ENCODE measurements at places on chromosomes 13 and 19.

GRCh38 chr19:23439623-23440022 is 44.4 kb upstream of the ZNF91 start:
- no peak for DNase-seq

DNA sequence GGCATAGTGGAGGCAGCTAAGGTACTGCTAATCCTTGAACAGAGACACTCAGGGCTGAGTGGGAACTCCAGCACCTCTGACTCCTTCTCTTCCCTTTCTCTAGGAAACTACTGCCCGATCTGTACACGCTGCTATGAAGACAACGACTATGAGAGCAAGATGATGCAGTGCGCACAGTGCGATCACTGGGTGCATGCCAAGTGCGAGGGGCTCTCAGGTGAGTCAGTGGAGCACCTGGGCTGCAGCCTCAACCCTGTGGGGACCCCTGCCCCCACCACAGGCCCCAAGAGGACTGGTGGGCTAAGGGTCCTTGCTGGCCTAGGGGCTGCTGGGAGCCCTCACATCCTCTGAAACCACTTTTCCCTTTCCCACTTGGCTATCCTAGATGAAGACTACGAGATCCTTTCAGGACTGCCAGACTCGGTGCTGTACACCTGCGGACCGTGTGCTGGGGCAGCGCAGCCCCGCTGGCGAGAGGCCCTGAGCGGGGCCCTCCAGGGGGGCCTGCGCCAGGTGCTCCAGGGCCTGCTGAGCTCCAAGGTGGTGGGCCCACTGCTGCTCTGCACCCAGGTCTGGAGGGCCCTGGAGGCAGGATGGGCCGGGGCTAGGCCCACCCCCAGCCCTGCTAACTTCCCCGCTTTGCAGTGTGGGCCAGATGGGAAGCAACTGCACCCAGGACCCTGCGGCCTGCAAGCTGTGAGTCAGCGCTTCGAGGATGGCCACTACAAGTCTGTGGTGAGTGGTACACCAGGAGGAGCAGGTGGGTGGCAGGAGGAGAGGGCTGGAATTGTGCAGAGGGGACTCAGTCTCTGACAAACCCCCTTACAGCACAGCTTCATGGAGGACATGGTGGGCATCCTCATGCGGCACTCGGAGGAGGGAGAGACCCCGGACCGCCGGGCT is 9.5 kb downstream of the KMT2B start:
- no peak for DNase-seq

DNA sequence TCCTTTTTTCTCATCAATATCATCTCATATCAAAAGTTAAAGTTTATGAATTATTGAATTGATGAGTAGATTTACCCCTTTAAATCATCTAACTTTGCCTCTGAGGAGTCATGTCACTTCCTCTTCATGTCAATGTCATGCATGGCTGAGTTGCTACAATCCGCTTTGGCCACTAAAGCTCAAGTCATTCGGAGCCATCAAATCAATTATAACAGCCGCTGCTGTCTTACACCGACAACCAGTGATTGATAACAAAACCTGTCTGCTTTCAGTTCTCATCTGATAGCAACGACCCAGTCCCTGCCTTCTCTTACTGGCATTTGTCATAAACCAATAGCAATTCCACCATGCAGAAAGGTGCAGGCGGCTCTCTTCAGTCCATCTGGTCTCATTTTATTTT is 429.3 kb downstream of the DIAPH3 start:
- DNase-seq, result no peak

DNA sequence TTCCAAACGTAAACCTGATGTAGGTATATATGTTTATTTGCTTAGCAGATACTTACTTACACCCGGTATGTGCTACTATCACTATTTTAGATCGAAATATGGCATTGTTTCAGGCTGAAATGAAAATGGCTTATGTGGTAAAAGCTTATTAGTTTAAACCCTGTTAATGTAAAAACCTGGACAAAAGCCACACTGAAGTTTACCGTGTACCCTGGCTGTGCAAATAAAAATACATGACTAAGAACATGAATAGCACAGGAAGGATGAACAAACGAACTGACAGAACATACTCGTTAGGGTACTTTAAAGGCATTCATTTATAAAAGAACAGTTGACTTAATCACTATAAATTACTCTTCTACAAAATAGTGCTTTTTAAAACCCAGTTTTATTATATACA is 6.6 kb downstream of the CLDN10 start:
- no peak for DNase-seq

DNA sequence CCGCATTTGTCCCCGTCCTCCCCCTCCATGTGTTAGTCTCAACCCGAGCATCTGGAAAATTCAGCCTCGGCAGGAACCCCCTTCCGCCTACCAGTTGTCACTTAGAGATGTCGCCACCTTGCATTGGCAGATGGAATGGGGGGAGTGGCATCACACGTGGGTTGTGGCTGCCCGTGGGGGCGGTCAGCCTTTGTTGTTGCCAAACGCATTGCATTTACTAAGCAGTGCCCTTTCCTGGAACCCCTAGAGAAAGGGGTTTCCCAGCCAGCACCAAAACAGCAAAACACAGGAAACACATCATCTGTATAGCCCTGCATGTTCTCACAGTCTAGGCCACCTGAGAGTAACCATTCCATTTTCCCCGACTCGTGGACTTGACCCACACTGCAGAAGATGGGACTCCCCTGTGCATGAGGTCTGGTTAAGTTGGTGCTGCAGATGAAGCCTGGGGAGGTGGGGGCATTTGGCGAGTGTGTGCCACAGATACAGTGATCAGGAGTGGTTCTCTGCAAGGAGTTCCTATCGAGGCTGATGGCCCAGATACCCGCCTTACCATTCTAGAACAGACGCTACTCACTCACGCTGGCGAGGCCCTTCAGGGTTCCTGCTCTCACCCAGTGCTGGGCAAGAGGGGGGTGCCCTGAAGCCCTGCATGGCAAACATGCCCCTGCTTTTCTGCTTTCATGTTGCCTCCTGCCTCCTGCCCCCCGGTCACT is 38.3 kb downstream of the TMED1 start:
- no peak for DNase-seq

GRCh38 chr19:42635233-42635539 is 40.5 kb upstream of the CEACAM8 start:
- no peak for DNase-seq

GRCh38 chr13:74024314-74024713 is 109.9 kb downstream of the KLF12 start:
- DNase-seq, result no peak

- peak; percentile 88 for DNase-seq
These were observed 7.6 kb downstream of the CAPN12 start for GRCh38 chr19:38736413-38737280.

- DNase-seq, result no peak
These were observed 230.7 kb downstream of the NDFIP2 start for GRCh38 chr13:79711631-79712030.

- no peak for DNase-seq
These were observed 42.7 kb downstream of the SLAIN1 start for GRCh38 chr13:77740097-77740735.

DNA sequence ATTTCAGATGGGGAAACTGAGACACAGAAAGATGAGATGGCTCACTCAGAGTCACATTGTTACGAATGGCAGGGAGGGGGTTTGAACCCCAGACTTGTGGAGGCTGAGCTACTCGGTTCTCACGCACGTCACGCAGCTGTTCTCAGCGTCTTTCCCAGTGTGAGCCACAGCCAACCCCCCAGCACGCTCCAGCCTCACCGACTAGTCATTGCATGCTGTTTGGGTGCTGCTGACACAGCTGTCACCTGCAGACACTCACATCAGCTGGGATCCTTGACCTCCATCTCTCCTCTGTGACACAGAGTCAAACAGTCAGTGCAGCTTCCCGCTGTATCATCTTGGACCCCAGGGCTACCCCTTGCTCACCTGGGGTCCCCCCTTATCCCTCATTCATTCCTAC is 2.4 kb upstream of the NCAN start:
- no peak for DNase-seq

DNA sequence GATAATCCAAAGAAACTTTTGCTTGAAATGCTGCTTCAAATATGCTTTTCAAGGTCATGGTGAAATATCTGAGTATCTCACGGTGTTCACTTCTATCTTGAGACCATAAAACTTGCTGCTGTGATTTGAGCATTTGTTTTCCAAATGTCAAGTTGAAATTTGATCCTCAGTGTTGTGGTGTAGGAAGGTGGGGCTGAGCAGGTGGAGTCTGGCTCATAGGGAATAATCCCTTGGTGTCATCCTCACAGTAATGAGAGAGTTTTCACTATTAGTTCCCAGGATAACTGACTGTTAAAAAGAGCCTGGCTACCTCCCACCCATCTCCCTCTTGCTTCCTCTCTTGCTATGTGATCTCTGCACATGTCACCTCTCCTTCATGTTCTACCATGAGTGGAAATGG is 858.0 kb upstream of the SLITRK5 start:
- no peak for DNase-seq

GRCh38 chr19:29705706-29706105 is 9.4 kb downstream of the C19orf12 start:
- peak; percentile 15 for DNase-seq

DNA sequence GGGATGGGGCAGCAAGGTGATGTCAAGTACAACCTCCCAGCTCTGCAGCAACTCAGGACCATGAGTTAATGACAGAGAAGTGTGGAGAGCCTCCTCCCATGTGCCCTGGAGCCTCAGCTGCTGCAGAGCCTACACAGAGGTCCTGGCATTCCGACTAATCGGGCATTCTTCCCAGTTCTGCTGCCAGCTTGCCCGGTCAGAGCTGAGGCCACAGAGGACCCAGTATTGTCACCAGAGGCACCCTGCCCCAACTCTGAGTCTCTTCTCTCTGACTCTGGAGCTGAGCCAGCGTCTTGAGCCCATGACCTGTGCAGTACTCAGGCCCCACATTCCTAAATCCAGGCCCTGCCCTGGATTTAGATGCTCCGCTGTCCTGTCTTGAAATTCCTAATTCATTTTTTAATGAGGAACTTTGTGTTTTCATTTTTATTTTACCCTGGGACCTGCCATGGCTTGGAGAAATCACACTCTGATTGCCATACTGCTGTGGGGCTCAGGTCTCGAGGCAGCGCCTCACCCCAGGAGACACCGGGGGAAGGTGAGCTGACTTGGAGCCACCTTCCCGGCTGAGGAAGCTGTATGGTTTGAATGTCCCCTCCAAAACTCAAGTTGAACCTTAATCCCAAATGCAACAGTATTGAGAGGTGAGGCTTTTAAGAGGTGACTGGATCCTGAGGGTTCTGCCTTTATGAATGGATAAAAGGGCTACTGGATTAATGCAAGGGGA is 144.9 kb upstream of the ZNF507 start:
- DNase-seq, result no peak

DNA sequence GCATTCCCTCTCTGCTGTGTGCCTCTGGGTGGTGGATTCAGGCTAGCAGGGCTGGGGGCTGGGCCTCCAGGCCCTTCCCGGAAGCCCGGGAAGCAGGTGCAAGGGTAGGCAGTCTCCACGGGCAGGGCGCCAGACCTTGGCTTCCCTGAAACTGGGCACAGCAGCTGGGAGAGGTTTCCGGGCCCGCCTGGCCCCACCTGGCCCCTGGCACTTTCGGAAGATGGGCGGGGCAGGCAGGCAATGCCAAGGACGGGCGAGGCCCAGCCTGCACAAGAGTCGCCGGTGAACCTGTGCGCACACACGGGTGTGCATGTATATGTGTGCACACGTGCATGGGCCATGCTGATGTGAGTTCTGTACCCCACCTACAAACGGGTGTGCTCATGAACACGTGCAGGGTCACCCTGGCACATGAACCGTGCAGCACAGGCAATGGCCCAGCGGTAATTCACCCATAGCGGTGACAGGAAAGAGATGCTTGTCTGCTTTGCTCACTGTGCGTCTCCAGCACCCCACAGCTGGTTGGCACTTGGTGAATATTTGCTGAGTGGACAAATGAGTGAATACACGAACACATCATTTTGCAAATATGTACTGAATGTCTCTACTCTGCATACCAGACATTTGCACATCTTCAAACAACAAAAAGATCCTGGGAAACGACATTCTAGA is 15.3 kb downstream of the GADD45B start:
- no peak for DNase-seq

GRCh38 chr13:99548448-99548847 is 47.2 kb downstream of the TM9SF2 start:
- DNase-seq, result no peak

DNA sequence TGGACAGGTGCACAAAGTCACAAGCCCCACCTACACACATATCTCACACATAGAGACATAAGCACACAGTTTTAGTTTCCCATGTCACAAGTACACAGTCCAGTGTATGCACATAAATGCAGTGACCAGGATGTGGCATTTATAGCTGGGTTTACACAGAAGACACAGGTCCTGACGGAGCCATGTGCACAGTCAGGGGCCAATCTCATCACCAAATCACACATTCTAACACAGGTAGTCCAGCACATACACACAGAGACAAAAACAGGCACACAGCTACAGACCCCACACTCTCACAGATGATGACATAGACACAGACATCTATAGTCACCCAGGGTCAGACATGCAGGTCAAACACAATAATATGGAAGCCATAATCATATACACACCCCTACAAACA is 2.1 kb downstream of the NUMBL start:
- DNase-seq, result no peak

GRCh38 chr13:60275208-60275607 is 111.5 kb upstream of the DIAPH3 start:
- DNase-seq, result no peak

DNA sequence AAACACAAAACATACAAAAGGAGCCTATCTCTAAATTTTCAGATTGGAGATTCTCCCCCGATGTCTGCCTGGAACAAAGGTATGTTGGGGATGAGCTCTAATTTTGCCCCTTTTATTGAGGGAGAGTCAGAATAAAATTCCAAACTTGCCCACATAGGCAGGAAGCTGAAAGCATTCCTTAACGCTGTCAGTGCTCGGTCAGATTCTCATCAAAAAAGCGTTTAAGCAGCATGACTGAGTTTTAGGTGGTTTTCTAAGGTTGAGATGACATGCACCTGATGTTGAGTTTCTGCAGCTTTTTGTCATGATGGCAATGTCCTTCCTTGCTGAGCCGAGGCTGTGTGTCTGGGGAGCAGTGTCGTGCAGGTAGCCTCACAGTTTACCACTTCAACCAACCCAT is 48.4 kb upstream of the MEDAG start:
- DNase-seq, result no peak

DNA sequence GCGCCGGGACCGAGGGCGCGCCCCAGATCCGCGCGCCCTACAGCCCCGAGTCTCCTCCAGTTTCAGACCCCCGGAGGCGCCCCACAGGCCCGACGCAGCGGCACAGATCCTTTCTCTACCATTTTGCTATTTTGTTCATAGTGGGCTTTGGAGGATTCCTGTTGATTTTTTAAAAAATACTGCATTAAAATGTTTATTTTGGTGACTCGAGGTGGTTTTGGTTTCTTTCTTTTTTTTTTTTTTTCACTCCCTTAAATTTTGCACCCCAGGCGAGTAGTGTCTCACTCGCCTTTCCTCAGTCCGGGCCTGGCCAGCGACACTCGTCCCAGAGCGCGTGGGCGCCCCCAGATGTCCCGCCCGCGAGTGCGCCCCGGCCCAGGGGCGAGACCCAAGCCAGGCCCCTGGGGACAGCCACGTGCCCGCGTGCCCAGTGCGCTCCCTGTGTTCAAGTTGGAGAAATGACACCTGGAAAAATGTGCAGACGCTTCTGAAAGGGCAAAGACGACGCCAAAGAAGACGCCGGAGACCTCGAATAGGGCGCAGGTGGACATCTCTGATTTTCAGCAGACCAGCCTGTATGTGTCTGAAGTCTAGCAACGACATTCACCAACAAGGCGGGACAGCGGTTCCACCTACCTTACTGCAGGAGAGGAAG is 471 bp upstream of the INSR start:
- DNase-seq, result peak; percentile 93

- DNase-seq, result no peak
These were observed 949 bp upstream of the ZNF260 start for GRCh38 chr19:36528921-36529518.

All from aorta (tissue), 5 donors.